GF-D8 (cell line): ENCODE measurements at places on chromosomes 2 and 18.

DNA sequence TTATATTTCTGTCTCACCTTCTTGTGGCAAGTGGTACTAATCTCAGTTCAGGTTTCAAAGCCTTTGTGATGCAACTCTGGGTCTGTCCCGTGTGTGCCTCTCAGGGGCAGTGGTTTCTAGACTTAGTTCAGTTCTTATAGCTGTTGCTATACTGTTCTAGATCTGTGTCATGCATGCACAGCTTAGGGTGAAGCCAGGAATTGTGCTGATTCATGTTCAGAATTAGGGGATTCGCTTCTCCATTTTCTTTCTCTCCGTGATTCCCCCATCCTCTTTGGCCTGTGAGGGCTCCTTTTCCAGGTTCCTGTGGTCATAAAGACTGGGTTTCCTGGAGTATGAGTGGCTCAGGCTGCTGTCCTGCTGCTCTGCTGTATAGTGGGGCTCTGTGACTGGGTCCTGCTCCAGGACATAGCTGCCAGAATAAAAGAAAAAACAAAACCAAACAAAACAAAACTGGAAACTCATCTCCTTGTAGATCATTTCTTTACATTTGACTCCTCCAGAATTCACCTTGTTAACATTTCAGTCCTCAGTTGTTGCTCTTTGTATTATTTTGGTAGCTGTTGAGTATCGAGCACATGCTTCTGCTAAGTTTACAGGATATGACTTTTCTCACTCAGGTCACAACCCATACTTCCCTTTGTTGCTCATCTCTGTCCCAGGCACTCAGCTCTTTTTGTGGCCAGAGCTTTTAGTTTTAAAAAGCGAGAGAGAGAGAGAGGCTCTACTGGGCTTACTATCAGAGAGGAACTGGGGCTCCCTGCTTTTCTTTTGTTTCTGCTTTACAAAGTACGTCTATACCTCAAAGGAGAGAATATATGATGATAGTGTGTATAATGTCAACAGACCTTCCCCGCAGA lies 34.2 kb downstream of the CERS6 start:
- DNase-seq: peak; percentile 81

DNA sequence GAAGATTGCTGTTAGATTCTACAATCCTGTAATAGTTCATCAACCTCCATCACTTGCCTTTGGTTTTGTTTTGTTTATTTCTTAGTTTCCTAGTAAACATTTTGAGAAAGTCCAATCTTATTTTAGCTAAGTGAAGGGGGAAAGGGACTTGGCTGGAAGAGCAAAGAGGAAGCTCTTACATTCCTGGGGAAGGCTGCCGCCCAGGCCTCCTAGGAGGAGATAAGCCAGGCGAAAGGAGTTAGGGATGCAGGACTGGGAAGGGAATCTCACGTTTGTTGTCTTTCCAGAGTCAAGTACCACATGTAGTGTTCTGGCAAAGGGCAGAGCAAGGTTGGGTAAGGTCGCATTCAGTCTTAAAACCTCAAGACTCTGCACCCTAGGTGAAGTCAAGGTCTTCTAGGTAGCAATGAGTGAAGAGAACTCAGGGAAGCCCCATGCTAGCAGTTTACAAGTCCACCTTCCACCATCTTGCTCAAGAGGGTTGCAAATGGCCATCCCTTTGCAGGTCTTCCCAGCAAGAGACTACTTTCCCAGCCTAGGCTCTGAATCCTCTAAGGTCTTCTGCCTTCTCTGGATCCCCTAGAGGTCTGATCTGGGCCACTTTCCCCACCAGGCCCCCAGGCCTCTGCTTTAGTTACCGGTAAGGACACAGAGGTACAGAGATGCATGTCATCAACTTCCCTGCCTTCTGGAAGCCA lies 320.7 kb downstream of the CYP26B1 start:
- DNase-seq: no peak

GRCh38 chr2:132788310-132788838 lies 118.4 kb upstream of the LYPD1 start:
- DNase-seq: no peak

- DNase-seq: no peak
Observed at GRCh38 chr2:69604026-69604678, 39.4 kb downstream of the AAK1 start.

- no peak for DNase-seq
Observed at GRCh38 chr2:158197940-158198339, 96.3 kb downstream of the UPP2 start.
